ENCODE measurements at places on chromosomes 2 and 18. TPM values are rescaled to one million over a fixed set of nuclear protein-coding genes. Genes with fewer than 3 reads are reported as not detected.

The TMBIM1 gene
- 116 TPM for total RNA-seq

The SKOR2 gene
- not detected for total RNA-seq

The NEB gene
- total RNA-seq = 0.49 TPM

The CFC1 gene
- total RNA-seq = not detected

The CDKL4 gene
- 3.3 TPM for total RNA-seq

The HOXD3 gene
- total RNA-seq = 4.1 TPM

The OR6B3 gene
- not detected for total RNA-seq

The VWC2L gene
- not detected for total RNA-seq

The CCDC141 gene
- total RNA-seq = 4.5 TPM

The SPRED2 gene
- total RNA-seq = 13.0 TPM

The ELOA2 gene
- total RNA-seq = not detected

The PDE11A gene
- total RNA-seq = 4.3 TPM

The B4GALT6 gene
- total RNA-seq = 4.6 TPM

The MTX2 gene
- 36.3 TPM for total RNA-seq

The SOWAHC gene
- 19.4 TPM for total RNA-seq

The CREG2 gene
- 0.28 TPM for total RNA-seq

The CCDC68 gene
- total RNA-seq = 3.1 TPM

The AQP12A gene
- not detected for total RNA-seq

The RNU2-63P gene
- total RNA-seq = not detected

The PRKAG3 gene
- not detected for total RNA-seq

The CBLN2 gene
- total RNA-seq = 4.6 TPM

The FBXO36 gene
- 3.5 TPM for total RNA-seq

The CLHC1 gene
- total RNA-seq = 4.9 TPM

The VAMP5 gene
- total RNA-seq = 58.9 TPM

The GNLY gene
- not detected for total RNA-seq
